GM13977 (cell line): ENCODE measurements at places on chromosomes 16 and 17.
A peak's percentile ranks its signal among the peaks of the same experiment; 100 is the strongest.

DNA sequence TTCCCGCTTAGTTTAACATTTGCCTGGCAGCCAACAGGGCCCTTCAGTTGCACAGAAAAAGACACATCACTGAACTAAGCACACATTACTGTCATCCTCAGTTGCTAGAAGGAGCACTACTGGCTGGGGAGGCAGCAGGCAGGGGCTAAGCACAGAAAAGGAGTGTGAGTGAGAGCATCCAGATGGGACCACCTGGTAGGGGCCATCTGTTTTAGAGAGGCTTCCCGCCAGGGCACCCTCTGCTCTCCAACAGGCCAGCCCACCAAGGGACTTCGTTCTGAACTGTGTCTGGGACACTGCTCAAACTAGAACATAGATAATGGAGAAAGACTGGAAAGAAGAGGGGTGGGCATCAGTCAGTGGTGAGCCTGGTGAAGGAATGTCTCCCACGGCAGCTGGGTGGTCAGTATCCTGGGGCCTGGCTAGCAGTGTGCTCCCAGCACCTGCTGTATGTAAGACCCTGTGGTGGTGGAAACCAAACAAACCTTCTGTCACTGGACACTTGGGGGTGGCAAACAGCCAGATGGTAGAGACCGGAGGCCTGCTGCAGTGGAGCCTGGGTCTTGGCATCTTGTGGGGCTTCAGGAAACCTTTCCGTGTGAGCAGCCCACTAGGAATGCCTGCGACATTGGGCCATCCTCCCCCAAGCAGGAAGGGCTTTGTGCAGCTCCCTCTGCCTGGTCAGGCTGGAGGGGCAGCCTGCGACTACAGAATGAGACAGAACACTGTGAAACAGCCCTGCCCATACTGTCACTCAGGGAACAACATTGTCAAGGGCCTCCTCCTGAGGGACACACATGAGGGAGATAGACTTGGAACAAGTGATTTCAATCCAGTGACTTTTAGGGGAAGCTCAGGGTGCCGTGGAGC, 12.8 kb upstream of the RANGRF start:
- DNase-seq, result no peak

DNA sequence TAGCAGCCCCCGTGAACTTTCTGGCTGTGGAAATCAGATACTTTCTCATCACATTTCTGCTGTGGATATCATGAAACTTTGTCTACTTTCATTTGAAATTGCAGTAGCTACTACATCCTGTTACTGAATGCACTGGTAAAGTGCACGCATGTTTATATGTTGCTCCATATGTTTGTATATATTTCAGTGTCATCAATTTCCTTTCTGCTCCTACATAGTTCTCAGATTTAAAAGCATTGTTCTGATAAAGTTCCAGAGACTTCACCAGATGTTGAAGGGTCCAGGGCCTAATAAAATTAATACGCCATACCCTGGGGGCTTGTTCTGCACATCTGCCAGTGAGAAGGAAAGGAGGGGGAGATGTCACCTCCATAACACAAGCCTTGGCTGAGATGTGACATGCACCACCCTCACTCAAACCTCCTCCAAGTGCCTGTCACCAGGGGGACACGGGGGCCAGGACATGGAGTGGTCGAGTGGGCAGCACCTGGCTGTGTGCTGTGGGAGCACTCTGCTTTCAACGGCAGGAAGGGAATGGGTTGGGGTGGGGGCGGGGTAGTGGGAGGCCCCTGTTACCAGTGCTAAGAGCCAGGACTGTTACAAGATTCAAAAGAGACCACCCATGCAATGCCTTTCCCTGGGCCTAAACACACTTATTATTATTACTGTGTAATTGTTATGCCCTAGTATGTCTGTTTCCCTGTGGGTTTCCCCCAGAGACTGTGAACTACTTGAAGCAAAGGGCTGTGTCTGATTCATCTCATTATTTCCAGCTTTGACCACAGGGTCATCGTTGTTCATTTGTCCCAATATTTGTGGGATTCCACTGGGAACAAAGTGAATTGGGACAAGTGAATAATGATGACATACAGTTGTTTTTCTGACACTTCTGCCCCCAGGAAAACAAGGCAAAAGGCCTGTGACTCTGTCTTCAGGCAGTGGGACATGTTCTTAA, 193.4 kb downstream of the FOXL1 start:
- no peak for DNase-seq

DNA sequence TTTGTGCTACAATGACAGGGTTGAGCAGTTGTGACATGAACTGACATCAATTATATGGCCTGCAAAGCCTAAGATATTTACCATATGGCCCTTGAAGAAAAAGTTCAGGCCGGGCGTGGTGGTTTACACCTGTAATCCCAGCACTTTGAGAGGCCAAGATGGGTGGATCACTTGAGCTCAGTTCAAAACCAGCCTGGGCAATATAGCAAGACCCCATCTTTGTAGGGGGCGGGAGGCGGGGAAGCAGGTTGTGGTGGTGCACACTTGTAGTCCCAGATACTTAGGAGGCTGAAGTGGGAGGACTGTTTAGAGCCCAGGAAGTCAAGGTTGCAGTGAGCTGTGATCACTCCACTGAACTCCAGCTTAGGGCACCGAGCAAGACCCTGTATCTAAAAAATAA, 48.3 kb downstream of the STH start:
- DNase-seq, result no peak

DNA sequence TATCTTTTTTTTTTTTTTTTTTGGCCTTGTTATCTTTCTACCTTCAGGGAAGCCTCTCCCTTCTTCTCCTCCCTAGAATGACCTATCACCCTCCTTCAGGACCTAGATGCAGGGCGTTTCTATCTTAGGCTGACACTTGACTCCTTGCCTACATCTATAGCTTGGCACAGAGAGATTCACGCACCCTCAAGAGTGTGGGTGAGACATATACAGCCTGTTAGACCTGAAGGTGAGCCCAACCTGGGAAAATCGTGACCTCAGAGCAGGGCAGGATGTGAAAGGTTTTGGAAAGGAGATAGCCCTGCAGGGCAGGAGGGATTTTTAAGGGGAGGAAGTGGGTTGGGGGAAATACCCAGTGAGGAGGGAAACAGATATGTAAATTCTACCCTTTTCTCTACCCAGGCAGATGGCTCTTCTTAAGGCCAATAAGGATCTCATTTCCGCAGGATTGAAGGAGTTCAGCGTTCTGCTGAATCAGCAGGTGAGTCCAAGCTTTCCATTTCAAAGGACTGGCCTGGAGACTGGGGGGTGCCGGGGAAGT, at the start of gene AHSP:
AHSP (plus strand) TSS at position 167 of the 541 bp plus-strand sequence; CDS start at position 407, 240 bp downstream.
- no peak for DNase-seq

GRCh38 chr16:87744750-87745514, 20.9 kb downstream of the KLHDC4 start:
- no peak for DNase-seq

GRCh38 chr16:11004973-11005610, 60.7 kb downstream of the CLEC16A start:
- no peak for DNase-seq

- DNase-seq, result no peak
Observed at GRCh38 chr16:9772526-9773225, 409.6 kb downstream of the GRIN2A start.

- DNase-seq, result no peak
Observed at GRCh38 chr17:21352981-21353265, 23.2 kb upstream of the KCNJ12 start.

DNA sequence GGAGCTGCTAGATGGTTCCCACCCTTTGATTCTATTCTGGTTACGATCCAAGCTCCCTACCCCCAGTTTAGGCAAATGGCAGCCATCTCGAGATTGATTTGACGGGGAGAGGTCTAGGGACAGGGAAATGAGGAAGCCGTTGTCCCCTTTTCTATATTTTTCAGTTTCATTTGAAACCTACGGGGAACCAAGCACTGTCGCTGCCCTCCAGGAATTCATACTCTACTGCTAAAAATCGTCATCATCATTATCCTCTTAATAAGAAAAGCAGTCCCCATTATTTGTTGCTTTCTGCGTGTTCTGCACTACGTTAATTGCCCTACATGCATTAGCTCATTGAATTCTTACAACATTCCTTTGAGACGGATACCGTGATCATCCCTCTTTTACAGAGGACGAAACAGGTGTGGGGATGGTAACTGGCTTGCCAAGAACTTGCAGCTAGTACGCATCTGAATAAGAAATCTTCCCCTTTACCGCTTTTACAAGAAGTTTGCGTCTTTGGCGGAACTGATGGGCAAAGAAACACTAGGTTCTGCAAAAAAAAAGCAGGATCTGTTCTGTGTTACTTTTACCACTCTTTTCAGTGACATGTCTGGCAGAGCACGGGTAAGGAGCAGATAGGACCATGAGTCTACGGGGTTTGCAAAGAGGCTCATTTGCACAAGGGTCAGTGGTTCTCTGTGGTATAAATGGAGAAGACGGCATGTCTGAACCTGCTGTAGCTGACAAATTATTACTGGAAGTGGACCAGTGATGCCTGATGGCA, 1.1 kb downstream of the CCP110 start:
- DNase-seq, result peak; percentile 42

GRCh38 chr17:41648411-41649195, 24.2 kb upstream of the KRT17 start:
- peak; percentile 88 for DNase-seq

GRCh38 chr17:28524476-28525424, 18.6 kb downstream of the FOXN1 start:
- DNase-seq, result no peak

GRCh38 chr16:83279251-83279650, 528.5 kb upstream of the HSBP1 start:
- no peak for DNase-seq

DNA sequence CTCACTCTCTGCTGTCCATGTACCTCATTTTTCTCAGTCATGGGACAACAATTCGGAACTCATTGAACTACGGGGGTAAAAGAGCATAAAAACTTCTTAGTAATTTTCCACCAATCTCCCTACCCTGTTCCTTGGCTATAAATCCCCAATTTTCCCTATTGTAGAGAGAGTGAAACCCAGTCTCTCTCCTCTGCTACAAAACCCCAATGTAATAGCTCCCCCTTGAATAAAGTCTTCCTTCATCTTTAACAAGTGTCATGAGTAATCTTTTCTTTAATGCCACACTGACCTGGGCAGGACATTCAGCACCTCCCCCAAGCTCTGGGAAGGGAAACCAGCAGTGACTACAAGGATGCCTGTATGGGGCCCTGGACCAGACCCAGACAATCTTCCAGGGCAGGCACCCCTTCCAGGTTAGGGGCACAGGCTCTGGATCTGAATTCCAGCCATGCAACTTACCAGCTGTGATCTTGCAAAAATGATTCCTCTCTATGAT, 10.2 kb upstream of the EIF1 start:
- no peak for DNase-seq

GRCh38 chr16:3577302-3577752, at the start of gene NLRC3:
Gene NLRC3 (minus strand): TSS chr16:3577403. CDS start chr16:3565036, 12,367 bp downstream.
- no peak for DNase-seq

DNA sequence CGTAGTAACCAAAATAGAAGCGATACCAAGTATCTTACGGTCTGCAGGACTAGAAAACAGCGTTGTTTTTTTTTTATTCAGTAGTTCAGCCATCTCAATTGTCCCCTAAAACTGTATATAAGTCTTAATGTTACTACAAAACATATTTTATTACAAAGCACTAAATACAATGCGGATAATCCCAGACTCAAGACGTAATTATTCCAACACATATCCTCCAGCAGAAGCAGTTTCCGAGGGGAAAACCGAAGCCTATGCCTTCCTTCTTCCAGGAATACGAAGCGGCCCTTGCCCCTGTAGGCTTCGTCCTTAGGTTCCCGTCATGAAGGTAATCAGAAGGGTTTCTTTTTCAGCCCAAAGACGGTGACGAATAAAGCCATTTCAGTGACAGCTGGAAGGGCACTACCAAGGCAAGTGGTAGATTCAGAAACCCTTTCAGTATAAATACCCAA, 2.3 kb downstream of the TMEM107 start:
- DNase-seq, result no peak

DNA sequence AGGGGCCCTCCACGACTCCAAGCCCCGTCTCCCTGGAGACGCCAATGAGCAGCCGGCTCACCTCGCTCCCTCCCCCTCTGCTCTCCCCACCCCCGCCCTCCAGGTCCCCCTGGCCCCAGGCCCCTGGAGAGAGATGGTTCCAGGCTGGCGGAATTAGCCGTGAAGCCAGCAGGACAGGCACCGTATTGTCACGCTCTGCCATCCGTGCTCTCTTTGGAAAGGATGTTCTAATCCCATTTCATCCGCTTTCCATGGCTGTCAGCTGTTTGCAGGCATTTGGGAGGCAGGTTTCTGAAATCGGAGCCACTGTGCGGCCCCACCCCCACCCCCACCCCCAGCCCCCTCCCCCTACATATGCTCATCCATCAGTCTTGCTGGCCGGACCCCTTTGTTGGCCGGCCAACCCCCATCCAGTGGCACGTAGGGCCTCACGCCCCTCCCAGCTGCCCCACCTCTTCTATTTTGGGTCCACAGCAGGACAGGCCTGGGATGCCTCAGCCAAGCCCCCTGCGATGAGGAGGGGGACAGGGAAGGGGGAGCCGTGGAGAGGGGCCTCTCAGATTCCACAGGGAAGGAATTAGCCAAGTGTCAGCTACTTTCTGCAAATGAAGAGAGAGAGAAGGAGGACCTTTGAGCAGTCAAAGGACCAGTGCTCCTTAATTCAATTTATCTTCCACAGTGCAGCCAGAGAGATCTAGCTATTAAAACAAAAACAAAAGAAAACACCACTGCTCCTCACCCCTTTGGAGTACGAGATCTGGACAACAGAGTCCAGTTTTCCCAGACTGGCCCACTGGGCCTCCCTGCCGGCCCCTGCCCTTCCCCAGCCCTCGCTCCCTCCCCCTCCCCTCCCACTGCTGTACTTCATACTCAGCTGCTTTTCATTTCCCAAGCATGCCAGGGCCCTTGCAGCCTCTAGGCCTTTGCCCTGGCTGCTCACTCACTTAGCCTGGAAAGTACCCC, 30.7 kb downstream of the SDK2 start:
- DNase-seq, result no peak

DNA sequence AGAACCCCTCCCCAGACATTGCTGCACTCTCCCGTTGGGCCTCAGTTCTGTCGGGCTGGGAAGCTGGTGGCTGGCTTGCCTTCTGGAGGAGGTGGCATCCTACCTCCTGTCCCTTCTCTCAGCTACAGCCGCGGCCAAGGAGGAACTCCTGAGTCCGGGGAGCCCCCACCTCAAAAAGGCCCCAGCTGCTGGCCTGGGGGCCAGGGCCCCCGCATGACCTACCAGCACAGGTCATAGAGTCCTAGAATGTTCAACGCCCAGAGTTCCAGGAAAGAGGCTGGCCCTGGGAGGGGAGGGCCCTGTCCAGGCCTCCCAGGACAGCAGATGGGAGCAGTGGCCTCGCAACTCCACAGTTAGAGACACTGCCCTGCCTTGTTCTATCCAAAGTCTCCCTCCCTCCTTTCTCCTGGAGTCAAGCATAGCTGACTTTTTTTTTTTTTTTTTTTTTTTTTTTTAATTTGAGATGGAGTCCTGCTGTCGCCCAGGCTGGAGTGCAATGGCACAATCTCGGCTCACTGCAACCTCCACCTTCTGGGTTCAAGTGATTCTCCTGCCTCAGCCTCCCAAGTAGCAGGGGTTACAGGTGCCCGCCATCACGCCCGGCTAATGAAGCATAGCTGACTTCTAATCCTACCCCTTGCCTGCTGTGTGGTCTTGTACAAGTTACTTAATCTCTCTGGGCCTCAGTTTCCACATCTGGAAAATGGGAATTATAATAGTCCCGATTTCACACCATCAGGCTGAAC, 7.1 kb downstream of the CARHSP1 start:
- no peak for DNase-seq

- DNase-seq, result no peak
Observed at GRCh38 chr16:53374800-53375199, 59.5 kb upstream of the RBL2 start.

GRCh38 chr16:77834635-77835540, 46.5 kb downstream of the VAT1L start:
- DNase-seq, result no peak
